ENCODE measurements at places on chromosomes 1 and 21.

DNA sequence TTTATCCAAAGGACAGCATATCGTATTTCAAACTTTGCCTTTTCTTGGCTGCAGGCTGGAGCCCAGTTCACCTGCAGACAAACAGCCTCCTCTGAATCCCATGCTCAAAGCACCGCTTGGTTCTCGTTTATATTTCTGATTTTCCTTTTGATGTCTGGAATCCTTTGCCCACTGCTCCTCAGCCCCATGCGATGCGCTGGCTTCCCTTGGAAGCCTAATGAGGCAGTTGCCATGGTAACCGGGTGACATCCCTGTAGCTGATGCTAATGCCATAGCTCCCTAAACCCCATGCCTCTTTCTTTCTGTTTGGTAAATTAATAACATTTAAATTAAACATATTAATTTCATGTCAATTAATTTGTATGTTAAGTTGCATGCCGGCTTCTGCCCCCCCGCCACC lies 327.1 kb downstream of the PRDM2 start:
- H3K4me1 ChIP-seq = no peaks in the 10 kb centered on the region
- H3K36me3 ChIP-seq = no peaks in the 10 kb centered on the region
- DNase-seq = no peak
- H3K4me3 ChIP-seq = no peak overlapping the region
- H3K27ac ChIP-seq = no peak overlapping the region
- peaks cover 25% of the 10 kb centered on the region for H3K27me3 ChIP-seq

- no peak overlapping the region for H3K4me3 ChIP-seq
- no peak overlapping the region for H3K27ac ChIP-seq
- no peak for DNase-seq
Measured at GRCh38 chr1:14572861-14573260, 25.6 kb upstream of the KAZN start.

DNA sequence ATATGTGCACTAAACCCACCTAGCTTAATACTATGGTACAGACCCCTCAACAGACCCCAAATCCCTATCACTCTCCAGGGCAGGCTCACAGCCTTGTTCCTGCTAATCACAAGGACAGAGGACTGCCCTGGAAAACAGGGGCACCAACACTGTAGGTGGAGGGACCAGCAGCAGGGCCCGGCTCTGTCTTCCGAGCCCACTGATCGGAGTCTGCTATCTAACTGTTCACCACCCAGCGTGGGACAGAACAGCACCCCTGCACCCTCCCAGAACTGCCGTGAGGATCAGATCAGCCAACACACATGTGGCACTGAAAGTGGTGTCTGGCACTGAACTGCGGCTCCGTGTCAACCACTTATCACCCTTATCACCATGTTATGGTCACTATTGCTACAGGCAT lies 6.2 kb downstream of the WDR4 start:
- H3K4me1 ChIP-seq = peaks cover 7% of the 10 kb centered on the region
- H3K27ac ChIP-seq = peak overlapping the region; percentile 62
- H3K27me3 ChIP-seq = no peaks in the 10 kb centered on the region
- no peak for DNase-seq
- H3K36me3 ChIP-seq = peaks cover 56% of the 10 kb centered on the region

DNA sequence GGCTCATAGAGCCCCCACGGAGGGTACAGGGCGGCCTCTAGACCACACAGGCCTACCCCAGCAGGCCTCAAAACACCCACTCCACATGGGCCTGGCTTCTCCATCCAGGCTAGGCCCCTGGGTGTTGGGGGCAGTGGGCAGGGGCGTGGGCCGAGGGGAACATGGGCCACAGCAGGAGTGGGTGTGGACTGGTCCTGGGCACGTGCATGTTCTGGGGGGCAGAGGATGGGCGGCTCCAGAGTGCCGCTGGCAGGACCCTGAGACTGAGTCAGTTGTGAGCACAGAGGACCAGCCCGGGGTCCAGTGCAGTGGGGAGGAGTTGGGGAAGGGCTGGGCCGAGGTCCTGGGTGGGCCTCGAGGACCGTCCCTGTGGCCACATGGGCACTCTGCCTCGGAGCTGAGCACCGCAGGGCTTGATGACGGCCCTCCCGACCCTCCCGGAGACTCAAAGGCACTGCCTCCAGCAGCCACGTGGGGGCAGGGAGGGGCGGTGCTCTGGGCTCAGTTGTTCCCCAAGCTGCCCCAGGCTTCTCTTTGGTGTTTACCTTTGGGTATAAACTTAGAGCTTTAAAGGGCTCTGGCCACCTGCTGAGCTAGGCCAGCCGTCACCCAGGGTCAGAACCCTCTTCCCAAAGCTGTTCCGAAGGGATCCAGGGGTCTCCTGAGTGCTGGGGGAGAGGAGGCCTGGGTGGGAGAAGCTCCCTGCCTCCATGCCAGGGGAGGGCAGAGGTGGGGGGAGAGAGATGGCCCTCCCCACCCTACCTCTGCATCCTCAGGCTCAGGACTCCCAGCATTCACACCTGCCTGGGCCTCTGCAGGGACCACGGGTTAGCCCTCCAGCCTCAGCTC lies 79.9 kb downstream of the MORN1 start:
- peaks cover 8% of the 10 kb centered on the region for H3K4me1 ChIP-seq
- no peaks in the 10 kb centered on the region for H3K27me3 ChIP-seq
- peak; percentile 63 for DNase-seq
- peak overlapping the region; percentile 89 for H3K27ac ChIP-seq
- H3K4me3 ChIP-seq = peak overlapping the region; percentile 12

DNA sequence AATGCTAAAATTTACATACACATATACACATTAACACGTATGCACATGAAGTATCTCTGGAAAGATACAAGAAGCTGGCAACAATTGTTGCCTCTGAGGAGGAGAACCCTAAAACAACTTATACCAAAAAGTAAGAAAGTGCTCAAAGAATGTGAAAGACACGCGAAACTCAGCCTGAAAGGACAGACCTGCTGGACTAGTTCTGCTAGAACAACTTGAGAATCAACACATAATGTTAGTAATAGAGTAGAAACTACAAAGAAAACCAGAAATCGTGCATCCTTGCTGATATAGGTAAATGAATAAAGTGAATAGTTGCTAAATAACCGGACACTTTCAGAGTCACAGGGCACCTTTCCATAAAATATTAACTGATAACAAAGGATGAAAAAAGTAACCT lies 242.5 kb downstream of the RERE start:
- no peaks in the 10 kb centered on the region for H3K36me3 ChIP-seq
- no peak overlapping the region for H3K27ac ChIP-seq
- no peaks in the 10 kb centered on the region for H3K4me1 ChIP-seq

DNA sequence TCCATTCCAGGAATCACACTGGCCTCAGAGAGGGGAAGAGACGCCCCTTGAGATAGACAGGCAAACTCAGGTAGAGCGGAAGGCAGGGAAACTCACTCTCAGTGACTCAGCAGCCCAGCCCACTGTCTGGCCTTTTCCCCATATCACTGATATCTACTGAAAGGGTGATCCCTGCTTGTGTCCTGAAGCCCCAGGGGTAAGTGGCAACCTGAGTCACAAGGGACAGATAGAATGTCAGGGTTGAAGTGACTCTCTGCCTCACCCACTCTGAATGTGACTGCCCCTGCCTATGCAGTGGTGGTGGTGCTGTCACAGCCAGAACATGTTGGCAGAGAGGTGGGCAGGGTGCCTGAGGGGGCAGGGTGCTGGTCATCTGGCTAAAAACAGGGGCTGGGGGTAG lies 157.5 kb upstream of the FGGY start:
- DNase-seq = no peak
- peaks cover 6% of the 10 kb centered on the region for H3K4me1 ChIP-seq
- no peak overlapping the region for H3K27ac ChIP-seq
- peaks cover 18% of the 10 kb centered on the region for H3K27me3 ChIP-seq

- H3K36me3 ChIP-seq = no peaks in the 10 kb centered on the region
- peaks cover 80% of the 10 kb centered on the region for H3K27me3 ChIP-seq
- no peak for DNase-seq
Measured at GRCh38 chr1:112060261-112060660, 70.8 kb upstream of the KCND3 start.

DNA sequence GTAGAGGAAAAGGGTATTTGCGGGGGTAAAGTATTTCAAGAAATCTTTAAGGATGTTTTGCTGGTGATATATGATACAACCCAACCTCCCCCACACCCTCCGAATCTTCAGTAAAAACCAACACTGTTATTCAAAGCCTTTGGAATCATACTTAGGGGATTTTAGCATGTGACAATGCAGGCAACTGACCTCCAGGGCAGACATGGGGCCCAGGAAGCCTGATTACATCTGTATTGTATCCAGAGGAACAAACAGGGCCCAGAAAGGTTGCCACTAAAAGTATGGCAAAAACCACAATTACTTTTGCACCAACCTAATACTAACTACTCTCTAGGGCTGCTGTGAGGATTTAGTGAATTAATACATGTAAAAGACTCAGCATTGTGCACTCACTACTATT lies 43.9 kb upstream of the CNN3 start:
- H3K36me3 ChIP-seq = peaks cover 2% of the 10 kb centered on the region
- DNase-seq = no peak

- H3K36me3 ChIP-seq = no peaks in the 10 kb centered on the region
- no peak for DNase-seq
- H3K27ac ChIP-seq = no peak overlapping the region
- H3K4me3 ChIP-seq = no peak overlapping the region
- H3K4me1 ChIP-seq = no peaks in the 10 kb centered on the region
- no peaks in the 10 kb centered on the region for H3K27me3 ChIP-seq
Measured at GRCh38 chr1:216306830-216307229, 116.4 kb downstream of the USH2A start.

GRCh38 chr1:22132517-22133235 lies 10.2 kb downstream of the WNT4 start:
- no peak overlapping the region for H3K27ac ChIP-seq
- H3K4me1 ChIP-seq = peaks cover 4% of the 10 kb centered on the region
- peaks cover 7% of the 10 kb centered on the region for H3K36me3 ChIP-seq
- H3K27me3 ChIP-seq = peaks cover 22% of the 10 kb centered on the region
- no peak overlapping the region for H3K4me3 ChIP-seq

- no peaks in the 10 kb centered on the region for H3K27me3 ChIP-seq
- no peak overlapping the region for H3K4me3 ChIP-seq
- H3K36me3 ChIP-seq = peaks cover 56% of the 10 kb centered on the region
- H3K27ac ChIP-seq = no peak overlapping the region
- peaks cover 4% of the 10 kb centered on the region for H3K4me1 ChIP-seq
Measured at GRCh38 chr1:19080721-19081120, 124.2 kb upstream of the IFFO2 start.

DNA sequence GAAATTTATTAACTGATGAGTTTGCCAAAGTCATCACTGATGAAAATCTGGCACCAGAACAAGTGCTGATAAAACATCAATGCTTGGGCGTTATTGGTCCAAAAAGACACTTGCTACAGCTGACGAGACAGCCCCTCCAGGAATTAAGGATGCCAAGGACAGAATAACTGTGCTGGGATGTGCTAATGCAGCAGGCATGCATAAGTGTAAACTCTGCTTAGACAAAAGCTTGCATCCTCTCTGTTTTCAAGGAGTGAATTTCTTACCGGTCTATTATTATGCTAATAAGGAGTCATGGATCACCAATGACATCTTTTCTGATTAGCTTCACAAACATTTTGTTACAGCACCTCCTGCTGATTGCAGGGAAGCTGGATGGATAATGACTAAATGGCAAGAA lies 402.0 kb downstream of the LTN1 start:
- no peak for DNase-seq
- no peaks in the 10 kb centered on the region for H3K27me3 ChIP-seq
- H3K27ac ChIP-seq = no peak overlapping the region
- peaks cover 4% of the 10 kb centered on the region for H3K4me1 ChIP-seq

DNA sequence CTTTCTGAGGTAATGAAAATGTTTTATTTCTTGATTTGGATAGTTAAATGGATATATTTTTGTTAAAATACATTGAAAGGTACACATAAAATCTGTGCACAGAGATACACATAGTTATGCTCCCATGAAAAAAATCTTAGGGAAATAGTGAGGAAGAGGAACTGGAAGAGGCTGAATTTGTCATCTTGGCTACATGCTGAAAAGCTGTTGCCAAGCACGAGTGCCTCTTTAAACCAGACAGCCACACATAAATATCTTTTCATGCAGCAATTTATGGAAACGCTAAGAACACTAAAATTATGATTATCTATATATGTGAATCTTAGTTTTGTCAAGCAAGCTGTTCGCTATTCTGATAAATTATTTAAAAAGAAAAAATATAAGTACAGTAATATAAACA lies 12.8 kb upstream of the ADAR start:
- H3K27ac ChIP-seq = no peak overlapping the region
- H3K36me3 ChIP-seq = peaks cover 4% of the 10 kb centered on the region
- no peak overlapping the region for H3K4me3 ChIP-seq
- H3K4me1 ChIP-seq = peaks cover 24% of the 10 kb centered on the region
- H3K27me3 ChIP-seq = no peaks in the 10 kb centered on the region

DNA sequence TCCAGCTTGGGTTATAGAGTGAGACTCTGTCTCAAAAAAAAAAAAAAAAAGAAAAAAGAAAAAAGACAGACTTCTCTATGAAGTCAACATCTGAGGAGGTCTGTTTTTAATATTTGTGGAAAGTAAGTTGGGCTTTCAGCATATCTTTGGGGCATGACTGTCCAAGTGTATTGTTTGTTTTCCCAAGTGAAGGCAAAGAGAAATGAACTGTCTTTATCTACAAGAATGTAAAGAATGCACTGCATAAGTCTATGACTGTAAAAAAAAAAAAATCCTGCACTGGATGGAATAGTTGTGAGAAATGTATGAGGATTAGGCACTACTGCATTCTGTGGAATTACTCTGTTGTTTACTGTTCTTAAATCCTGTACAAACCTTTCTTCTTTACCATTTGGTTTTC lies 45.6 kb upstream of the TMEM61 start:
- H3K27ac ChIP-seq = no peak overlapping the region
- H3K27me3 ChIP-seq = peaks cover 45% of the 10 kb centered on the region
- H3K4me1 ChIP-seq = peaks cover 4% of the 10 kb centered on the region
- H3K36me3 ChIP-seq = no peaks in the 10 kb centered on the region

GRCh38 chr1:218305472-218306064 lies 20.5 kb downstream of the RRP15 start:
- H3K27me3 ChIP-seq = no peaks in the 10 kb centered on the region
- peaks cover 7% of the 10 kb centered on the region for H3K4me1 ChIP-seq
- no peak for DNase-seq
- no peak overlapping the region for H3K27ac ChIP-seq

DNA sequence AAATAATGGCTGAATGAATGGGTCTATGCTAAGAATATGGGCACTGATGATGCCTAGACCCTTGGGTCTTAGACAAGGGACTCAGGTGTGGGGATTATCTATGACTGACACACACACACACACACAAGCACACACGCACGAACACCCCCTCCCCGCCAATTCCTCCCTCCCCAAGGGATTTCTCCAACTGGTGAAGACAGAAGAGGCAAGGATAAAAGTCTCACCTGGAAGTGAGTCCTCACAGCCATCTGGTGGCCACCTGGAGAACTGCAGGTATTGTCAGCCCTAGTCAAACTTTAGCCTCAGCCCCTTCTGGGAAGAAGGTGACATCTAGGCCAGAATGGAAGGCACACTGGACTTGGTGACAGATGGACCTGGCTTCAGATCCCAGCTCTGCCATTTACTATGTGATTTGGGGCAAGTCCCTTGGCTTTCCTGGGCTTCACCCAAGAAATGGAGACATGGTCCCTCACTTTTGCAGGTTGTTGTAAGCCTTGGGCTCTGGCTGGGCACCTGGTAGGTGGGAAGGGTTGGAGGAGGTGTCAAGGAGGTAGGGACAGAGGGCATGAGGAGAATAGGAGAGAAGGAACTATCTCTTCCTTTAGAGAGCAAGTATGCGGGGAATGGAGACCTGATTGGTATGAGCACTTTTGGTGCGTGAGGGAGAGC lies 4.0 kb upstream of the GPR3 start:
- peaks cover 13% of the 10 kb centered on the region for H3K4me1 ChIP-seq
- peaks cover 13% of the 10 kb centered on the region for H3K36me3 ChIP-seq
- H3K4me3 ChIP-seq = no peak overlapping the region
- peak; percentile 71 for DNase-seq
- no peak overlapping the region for H3K27ac ChIP-seq
- H3K27me3 ChIP-seq = peaks cover 4% of the 10 kb centered on the region
